ENCODE measurements at places on chromosomes 7 and 10.

DNA sequence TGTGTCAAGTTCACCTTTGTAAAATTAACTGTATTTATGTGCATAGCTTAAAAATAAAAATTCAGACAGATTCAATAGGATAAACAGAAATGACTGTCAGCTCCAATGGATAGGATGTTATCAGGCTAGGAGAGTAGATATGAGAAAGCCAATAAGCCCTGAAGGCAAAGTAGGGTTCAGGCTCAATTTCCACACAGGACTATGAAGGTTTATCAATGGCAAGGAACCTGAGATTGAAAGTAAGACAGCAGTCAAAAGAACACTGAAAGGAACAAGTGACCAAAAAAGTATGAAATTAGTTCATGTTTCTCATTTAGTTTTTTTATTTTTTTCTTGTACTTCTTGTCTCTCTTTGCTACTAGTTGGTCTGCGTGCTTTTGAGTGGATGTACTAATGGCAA is 121.4 kb downstream of the ELMO1 start:
- DNase-seq = no peak

DNA sequence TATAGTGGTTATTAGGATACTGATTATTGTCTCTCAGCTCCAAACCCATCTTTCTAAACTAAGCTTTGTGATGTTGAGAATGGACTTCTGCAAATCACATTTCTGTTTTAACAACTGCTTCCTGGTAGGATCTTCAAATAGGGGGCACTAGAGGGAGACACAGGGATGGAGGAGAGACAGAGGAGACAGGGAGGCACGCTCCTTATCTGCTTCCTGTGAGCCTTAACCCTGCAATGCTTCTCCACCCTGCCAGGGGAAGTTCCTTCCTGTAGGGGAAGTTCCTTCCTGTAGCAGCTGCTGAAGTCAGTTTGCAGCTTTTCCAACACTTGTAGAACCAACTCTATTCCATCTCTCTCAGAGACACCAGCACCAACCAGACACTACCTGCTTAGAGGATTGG is 847.2 kb downstream of the CCSER2 start:
- DNase-seq = no peak

DNA sequence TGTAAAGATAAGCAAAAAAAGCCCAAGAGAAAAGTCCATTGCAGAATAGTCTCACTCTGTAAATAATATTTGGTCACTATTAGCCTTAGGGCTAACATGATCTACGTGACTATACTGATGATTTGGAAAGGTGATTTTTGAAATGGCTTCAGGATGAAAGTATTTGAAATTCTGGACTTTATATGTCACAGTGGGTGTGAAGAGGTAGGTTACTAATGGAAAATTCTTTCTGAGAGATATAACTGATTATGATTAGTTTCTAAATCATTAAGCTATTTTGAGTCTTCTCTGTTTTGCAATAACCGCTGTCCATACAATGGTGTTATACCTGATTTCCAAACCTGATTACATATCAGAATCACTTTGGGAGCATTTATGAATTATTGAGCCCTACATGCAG is 20.1 kb upstream of the HBP1 start:
- DNase-seq = no peak

GRCh38 chr10:133474027-133474426 is 20.3 kb downstream of the SCART1 start:
- DNase-seq = no peak

DNA sequence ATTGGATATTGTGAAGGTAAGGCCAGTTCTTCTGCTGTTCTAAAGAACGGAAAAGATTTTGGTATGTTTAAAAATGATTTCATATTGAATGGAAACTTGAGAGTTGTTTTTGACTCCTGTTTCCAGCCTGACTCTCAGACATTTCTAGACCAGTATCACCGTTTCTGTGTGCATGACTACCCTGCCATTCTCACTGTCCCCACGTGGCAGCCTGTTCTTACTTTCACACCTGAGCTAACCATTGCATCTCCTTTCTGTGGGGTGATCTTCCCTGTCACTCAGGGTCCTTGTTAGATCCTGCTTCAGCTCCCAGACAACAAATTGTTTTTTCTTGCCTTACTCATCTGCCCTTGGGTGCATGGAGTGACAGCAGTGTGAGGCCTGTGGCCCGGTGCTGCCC is 38.9 kb downstream of the GLRX3 start:
- no peak for DNase-seq

DNA sequence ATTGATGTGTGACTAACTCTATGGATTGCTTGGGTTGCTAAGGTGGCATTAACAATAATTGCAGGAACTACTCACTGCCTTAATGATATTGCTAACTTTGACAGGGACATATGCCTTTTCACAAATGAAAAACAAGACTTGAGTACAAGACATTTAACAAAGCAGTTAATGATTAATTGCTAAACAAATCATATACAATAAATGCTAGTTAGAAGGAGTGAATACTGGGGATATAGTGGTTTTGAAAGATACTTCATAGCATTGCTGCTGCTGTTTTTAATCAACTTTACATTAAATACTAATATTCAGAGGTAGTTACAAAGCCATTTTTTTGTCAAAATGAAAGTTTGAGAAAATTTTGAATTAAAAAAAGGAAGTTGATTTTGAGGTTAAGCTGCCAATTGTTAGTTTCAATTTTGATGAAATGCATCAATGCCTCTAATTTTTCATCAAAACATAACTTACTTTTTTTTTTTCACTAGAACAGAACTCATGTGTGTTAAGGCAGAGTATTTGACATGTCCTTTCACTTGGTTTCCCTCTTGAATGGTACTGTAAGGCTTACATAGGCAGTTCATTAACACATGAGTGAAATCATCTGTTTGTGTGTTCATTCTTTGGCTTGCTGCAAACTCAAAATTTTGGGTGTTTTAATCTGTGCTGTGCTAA is 106.2 kb upstream of the SEMA3D start:
- no peak for DNase-seq

DNA sequence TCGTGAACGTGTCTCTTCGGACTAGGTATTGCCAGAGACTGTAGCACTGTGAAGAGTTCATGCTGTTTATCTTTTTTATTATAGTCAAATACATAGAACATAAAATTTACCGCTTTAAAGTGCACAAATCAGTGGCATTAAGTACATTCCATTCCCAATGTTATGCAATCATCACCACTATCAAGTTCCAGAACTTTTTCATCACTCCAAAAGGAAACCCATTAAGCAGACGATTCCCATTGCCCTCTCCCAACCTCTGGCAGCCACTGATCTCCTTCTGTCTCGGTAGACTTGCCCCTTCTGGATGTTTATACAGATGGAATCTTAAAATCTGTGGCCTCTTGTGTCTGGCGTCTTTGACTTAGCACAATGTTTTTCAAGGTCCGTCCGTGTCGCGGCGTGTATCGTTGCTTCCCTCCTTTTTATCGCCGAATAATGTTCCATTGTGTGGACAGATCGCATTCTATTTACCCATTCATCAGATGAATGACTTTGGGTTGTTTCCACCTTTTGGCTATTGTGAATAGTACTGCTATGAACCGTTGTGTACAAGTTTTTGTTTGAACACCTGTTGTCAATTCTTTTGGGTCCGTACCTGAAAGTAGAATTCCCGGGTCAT is 2.7 kb downstream of the PROSER2 start:
- no peak for DNase-seq

GRCh38 chr7:91434836-91435235 is 170.6 kb downstream of the FZD1 start:
- DNase-seq = peak; percentile 22

DNA sequence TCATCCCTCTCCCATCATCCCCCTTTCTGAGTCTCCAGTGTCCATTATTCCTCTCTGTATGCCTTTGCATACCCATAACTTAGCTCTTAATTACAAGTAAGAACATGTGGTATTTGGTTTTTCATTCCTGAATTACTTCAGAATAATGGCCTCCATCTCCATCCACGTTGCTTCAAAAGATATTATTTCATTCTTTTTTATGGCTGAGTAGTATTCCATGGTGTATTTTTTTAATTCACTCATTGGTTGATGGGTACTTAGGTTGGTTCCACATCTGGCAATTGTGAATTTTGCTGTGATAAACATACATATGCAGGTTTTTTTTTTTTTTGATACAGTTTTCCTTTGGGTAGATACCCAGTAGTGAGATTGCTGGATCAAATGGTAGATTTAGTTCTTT is 40.4 kb downstream of the CCSER2 start:
- no peak for DNase-seq

DNA sequence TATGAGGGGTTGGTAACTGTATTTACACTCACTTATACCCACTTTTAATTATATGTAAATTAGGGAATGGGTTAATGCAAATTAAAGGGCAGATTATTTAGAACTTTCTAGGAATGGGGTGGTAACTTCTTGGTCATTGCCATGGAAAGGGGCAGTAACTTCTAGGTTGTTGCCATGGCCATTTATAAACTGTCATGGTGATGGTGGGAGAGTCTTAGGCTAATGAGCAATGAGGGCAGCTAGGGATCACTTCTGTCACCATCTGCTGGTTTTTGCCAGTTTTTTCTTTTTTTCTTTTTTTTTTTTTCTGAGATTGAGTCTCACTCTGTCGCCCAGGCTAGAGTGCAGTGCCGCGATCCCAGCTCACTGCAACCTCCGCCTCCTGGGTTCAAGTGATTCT is 33.1 kb downstream of the NAPEPLD start:
- DNase-seq = no peak

- DNase-seq = no peak
Observed at GRCh38 chr10:90396721-90397120, 461.1 kb downstream of the HTR7 start.

- no peak for DNase-seq
Observed at GRCh38 chr7:15862781-15863165, 176.3 kb upstream of the MEOX2 start.

DNA sequence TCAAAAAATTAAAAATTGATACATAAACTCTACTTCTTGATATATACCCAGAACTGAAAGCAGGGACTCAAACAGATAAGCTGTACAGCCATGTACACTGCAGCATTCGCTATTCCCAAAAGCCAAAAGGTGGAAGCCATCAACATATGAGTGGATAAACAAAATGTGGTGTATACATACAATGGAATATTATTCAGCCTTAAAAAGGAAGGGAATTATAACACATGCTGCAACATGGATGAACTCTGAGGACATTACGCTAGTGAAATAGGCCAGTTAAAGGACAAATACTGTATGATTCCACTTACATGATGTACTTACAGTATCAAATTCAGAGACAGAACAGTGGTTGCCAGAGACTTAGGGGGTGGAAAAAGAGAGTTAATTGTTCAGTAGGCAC is 8.1 kb downstream of the TMEM209 start:
- no peak for DNase-seq

DNA sequence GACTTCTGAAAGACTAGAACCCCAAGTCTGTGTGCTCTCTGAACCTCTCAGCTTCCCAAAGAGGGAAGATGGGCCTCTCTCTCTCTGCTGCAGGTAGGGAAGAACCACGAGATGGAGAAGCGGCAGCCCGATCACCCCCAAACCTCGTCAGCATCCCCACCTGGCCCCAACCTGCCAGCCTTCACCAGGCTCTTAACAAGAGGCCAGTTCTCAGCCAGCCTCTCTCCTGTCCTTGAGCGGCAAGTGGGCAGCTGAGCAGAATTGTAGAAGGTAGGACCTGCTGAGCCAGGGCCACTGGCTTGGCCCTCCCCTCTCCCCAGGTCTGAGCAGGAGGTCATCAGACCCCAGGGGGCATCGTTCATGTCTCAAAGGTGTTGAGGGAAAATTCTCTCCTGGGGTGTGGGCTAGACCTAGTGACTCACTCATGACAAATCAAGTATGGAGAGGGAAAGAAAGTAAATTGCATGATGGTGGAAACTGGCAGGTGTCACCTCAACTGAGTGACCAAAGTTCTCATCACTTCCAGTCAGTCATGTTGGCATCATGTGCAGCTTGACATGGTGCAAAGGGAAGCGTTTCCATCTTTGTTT is 92.0 kb upstream of the GPR26 start:
- DNase-seq = no peak

- no peak for DNase-seq
Observed at GRCh38 chr10:90847436-90847835, 10.4 kb downstream of the HTR7 start.

DNA sequence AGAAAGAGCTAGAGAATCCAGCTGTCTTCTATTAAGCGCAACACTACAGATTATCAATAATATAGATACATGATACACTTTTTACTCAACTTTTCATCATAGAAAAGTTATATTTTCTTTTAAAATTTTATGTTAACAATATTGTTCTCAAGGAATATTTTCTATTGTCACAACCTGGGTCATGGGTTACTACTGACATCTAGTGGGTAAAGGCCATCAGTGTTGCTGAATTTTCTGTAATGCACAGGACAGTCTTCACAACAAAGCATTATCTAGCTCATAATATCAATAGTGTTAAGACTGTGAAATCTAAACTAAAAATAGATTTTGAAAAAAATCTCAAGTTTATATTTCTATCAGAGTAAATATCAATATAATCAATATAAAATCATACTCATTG is 209.8 kb downstream of the ZNF33B start:
- no peak for DNase-seq

- no peak for DNase-seq
Observed at GRCh38 chr7:3307435-3307834, 6.4 kb downstream of the SDK1 start.

DNA sequence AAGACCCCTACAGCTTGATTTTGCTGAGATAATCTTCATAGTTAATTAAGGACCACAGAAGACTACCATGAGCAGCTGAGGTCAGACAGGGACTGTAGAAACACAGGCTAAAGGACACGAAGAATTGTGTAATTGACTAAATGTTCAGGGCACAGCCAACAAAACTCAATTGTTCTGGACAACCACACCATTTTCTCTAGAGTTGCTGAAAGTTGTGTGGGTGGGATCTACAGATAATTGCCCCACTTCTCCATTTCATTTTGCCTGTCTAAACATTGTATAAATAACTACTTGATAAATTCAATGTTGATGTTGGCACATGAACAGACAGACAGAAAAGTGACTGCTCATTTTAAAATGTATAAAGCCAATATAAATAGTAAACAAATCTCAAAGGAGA is 39.0 kb upstream of the SLC16A12 start:
- DNase-seq = no peak

DNA sequence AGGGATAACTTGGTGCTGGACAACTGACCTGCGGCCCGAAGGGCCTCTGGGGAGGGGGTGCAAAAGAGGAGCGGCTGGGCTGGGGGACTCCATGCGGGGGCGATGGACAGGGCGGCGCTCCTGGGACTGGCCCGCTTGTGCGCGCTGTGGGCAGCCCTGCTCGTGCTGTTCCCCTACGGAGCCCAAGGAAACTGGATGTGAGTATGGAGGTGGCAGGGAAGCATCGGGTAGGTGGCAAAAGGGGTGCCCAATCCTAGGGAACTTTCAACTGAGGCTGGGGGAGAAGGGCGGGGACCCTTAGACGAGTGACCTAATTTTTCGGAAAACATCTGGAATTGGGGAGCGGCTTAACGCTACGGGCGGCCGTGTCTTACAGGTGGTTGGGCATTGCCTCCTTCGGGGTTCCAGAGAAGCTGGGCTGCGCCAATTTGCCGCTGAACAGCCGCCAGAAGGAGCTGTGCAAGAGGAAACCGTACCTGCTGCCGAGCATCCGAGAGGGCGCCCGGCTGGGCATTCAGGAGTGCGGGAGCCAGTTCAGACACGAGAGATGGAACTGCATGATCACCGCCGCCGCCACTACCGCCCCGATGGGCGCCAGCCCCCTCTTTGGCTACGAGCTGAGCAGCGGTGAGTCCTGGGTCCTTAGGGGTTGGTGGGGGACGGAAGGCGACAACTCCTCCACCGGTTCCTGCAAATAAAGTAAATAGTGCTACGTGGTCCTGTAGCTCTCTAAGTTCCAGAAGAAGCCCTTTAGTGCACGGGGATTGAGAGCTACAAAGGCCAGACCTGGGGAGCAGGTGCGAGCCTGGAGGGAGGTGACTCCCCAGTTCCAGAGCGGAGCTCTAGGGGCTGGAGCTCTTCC is 622 bp downstream of the WNT16 start:
- DNase-seq = no peak
